Activated CD8-positive, alpha-beta memory T cell treated with anti-CD3 and anti-CD28 coated beads for 48 hours (primary cell): ENCODE measurements at places on chromosomes 12 and 14.

DNA sequence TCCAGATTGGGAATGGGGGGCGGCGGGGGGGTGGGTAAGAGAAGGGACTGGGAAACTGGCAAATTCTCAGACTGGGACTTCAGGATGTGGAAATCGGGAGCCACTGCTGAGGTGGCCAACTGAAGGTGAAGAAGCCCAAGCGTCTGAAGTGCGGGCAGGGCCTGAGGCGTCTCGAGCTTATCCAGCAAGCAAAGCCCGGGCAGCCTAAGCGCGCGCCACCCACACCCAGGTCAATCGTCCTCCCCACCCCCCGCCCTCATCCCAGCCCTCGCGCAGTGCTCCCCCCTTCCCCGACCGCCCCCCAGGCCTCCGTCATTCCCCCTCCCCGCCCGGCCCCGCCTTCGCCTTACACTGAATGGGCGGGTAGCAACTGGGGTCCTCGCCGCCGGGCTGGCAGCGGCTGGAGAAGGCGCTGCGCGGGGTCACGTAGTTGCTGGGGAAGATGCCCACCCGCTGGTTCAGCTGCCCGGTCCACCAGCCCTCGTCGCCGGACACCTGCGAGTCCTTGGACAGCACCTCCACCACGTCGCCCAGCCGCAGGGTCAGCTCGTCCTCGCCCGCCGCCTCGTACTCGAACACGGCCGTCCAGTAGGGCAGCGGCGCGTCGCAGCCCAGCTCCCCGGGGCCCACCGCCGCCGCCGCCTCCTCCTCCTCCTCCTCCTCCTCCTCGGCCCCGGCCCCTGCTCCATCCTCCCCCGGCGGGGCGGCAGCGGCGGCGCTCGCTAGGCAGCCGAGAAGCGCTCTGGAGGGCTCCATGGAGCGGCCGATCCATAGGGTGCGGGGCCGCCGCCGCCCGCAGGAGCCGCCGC lies 693 bp downstream of the MAP3K9 start:
- peak; percentile 26 for DNase-seq

DNA sequence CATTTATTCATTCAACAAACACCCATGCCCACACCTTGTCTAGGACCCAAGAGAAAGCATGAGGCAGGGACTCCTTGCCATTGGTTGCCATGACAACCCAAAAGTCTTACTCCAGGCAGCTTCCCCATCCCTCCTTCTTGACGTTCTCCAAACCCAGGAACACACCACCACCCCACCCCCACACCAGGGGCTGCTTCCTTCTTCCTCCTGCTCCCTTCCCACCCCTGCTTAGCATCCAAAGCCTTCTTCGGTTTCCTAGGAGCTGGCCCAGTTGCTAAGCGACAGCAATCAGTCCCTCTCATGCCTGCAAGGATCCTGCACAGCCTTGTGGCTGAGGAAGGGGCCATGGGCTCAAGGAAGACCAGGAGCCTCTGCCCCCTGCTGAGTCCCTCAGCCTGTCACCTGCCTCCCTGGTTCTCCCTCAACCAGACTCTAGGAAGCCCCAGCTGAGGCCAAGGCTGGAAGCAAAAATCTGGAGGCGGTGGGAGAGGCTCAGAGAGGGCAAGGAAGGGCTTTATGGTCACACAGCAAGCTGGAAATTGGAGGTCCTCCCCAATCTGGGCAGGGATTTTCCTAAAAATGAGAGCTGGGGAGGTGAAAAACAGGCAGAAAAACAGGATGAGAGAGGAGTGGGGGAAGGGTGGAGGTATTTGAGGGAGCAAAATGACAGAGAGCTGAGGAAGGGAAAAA lies 15.4 kb downstream of the RASAL1 start:
- no peak for DNase-seq

DNA sequence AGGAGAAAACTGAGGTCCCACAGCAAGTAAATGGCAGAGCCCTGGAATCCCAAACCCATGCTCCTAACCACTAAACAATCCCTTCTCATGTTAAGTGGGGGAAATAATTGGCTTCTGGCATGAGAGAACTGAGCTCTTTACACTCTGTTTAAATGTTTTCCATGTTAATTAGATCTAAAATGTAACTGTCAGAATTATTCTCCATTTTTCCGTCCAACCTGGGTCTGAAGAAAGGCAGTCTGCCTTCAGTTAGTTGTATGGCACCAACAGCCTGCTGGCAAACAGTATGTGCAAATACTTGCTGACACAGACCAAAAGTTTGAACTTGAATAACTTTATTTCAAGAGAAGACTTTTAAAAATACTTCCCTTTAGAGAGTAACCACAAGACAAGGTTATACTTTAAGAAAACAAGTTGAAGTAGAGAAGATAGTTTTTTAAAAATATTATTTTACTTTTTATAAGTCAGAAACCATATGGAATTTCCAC lies 59.7 kb downstream of the E2F7 start:
- DNase-seq = no peak

GRCh38 chr12:129701631-129702101 lies 202.2 kb downstream of the TMEM132D start:
- DNase-seq = no peak

- DNase-seq = no peak
These were observed 6.5 kb downstream of the NACA start for GRCh38 chr12:56718636-56719035.

DNA sequence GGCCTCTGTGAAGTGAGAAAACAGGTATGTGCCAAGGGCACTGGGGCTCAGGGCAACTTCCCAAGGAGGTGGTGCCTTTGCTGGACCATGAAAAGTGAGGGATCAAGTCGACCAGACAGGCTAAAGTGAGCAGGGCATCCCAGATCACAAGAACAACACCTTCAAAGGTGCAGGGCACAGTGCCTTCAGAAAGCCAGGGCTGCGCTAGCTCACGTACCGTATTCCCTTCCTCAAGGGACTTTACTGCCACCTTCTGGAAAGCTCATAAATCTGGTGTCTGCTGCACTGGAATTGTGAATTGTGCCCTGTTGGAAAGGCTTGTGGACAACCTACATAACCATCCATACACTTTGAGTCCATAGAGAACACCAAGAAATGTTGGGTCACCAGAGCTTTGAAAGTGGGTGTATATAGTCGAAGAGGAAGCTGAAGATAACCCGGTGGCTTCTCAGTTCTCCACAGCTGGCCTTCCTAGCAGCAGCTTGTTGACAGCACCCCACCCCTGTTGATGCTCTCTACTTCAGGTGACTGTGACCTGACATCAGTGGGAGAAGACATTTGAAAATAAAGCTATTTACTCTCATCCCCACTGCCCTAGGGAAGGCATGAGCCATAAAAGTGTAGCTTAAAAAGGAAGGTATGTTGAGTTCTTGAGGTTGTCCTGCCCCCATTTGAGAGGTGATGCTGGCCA lies 24.5 kb downstream of the FIGNL2 start:
- no peak for DNase-seq

GRCh38 chr12:50050119-50050385 lies 7.3 kb upstream of the ASIC1 start:
- no peak for DNase-seq

- no peak for DNase-seq
These were observed 951 bp downstream of the NR1H4 start for GRCh38 chr12:100474617-100475016.

GRCh38 chr12:127912035-127912665 lies 354.8 kb upstream of the TMEM132C start:
- no peak for DNase-seq

GRCh38 chr14:21210023-21210422 lies 54.2 kb upstream of the OR5AU1 start:
- DNase-seq = no peak

DNA sequence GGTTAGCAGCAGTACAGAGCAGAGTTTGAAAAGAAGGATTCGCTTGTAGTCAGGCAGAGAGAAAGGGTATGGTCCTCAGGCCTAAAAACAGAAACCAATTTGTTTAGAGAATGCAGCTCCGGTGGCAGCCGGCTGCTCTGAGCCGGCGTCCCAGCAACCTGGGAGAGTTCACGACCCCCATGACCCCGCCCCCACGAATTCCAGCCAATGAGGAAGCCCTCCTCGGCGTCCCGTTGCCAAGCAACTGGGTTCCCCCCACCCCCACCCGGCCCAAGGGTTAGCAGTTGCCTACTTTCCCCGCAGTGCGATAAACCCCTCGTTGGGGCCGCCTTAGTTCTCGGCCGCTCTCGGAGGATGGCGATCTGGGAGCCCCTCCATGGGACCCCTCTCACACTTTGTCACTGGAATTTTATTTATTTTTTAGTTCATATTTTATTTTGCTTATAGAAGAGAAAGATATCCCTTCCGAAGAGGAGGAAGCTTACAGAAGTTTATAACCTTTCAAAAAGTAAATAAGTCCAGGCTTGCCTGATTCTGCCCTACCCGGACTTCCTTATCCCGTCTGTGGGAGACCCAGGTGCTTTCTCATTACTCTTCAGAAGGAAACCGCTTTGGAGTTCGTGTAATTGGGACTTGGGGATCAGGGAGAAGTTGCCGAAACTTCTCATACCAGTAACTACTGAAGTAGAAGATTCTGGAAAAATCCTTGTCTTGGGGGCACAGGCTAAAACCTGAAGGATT lies at the start of gene CCDC60:
TSS of gene CCDC60 (plus strand) at position 300 of the 741 bp plus-strand sequence. CDS start 448 bp downstream, outside the sequence.
- no peak for DNase-seq

- DNase-seq = no peak
These were observed 255.8 kb downstream of the CCDC91 start for GRCh38 chr12:28446031-28446430.

GRCh38 chr12:40104461-40105264 lies 1.2 kb downstream of the SLC2A13 start:
- DNase-seq = no peak

- no peak for DNase-seq
These were observed 2.0 kb downstream of the EMC9 start for GRCh38 chr14:24139272-24139934.

- no peak for DNase-seq
These were observed 44.8 kb downstream of the FBXW8 start for GRCh38 chr12:116955382-116956021.

DNA sequence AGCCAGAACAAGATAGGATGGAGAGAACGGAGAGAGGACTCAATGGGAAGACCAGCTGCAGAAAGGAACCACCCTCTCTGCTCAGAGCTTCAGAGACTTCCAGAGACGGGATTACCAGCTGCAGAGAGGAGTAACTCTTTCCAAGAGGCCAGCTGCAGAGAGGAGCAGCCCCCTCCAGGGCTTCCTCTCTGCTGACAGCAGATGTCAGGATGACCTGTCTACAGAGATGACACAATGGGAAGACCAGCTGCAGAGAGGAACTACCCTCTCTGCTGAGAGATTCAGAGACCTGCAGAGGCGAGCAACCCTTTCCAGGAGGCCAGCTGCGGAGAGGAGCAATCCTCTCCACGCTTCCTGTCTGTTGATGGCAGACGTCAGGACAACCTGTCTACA lies 61.8 kb downstream of the KLRG1 start:
- DNase-seq = no peak

DNA sequence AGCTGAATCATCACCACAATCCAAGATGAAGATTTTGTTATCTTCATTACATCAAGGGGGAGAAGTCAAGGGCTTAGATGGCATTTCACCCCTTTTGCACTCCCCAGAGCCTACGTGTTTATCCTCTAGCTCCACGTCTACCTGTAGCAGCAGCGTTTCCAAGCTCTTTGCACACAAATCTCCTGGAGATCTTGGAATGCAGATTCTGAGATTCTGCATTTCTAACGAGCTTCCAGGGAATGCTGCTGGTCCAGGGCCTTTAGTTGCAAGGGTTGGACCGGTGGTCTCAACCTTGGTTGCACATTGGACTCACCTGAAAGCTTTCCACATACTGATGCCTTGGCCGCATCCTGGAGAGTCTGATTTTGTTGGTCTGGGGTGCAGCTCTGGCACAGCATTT lies 49.5 kb upstream of the STON2 start:
- no peak for DNase-seq

GRCh38 chr12:115451151-115451779 lies 767.3 kb upstream of the TBX3 start:
- no peak for DNase-seq

GRCh38 chr14:92323011-92323915 lies at the start of gene SLC24A4:
TSS of gene SLC24A4 (plus strand) at chr14:92323165. CDS start at chr14:92323831, 666 bp downstream.
- DNase-seq = no peak

DNA sequence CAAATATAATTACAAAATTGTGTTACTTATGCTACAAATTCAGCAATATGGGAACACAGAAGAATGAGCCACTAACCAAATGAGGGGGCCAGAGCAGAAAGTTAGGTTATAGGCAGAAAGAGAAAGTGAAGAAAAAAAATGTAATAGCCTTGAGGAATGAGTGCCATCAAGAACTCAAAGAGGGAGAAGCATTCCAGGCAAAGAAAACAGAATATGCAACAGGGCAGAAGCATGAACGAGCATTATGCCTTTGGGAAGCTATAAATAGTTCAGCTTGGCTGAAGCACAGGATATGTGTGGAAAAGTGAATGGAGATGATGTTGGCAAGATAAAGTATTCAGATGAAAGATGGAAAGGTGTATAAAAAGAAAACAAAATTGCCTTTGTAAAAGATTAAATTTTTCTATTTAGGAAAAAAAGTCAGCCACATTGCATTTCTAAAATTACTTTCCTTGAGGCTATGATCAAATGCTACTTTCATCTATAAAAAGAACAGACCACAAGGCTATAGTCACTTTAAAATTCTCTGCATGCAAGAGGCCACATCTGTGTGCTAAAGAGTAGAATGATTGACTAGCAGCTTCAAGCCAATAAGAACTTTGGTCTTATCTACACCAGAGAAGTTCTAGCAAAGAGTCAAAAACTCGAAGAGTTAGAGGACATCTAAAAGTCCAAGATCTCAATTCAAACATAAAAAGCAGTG lies 193.6 kb upstream of the GARIN6 start:
- no peak for DNase-seq

GRCh38 chr12:65946821-65947220 lies 122.5 kb downstream of the HMGA2 start:
- DNase-seq = no peak

GRCh38 chr14:69370061-69370460 lies 28.0 kb downstream of the ERH start:
- no peak for DNase-seq

DNA sequence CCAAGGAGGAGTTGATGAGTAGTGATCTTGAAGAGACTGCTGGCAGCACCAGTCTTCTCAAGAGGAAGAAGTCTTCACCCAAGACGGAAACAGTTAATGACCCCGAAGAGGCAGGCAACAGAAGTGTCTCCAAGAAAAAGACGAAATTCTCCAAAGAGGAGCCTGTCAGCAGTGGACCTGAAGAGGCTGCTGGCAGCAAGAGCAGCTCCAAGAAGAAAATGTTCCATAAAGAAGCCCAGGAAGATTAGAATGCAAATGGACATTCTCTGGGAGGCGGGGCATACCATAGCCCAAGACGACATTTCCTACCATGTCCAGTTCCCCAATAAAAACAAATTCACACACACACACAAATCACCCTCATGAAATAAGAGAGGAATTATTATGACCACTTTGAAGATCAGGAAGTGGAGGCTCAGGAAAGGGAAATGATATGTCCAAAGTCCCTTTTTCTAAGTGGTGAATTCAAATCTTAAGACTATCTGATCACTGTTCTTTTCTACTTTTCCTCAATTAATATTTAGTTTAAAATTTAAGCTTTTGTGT lies 131.8 kb downstream of the PAWR start:
- no peak for DNase-seq
